ENCODE measurements at places on chromosomes 3 and 15.
A peak's percentile ranks its signal among the peaks of the same experiment; 100 is the strongest.

DNA sequence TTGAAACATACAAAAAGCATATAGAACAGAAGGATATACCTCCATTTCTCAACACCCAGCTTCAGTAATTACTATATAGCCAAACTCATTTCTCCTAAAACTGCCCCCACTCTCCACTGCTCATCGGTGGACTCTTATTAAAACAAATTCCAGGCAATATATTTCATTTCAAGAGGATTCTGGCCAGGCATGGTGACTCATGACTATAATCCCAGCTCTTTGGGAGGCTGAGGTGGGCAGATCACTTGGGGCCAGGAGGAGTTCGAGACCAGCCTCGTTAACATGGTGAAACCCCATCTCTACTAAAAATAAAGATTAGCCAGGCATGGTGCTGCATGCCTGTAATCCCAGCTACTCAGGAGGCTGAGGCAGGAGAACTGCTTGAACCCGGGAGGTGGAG, 40.9 kb downstream of the SNX4 start:
- no peak for DNase-seq

- no peak for DNase-seq
These were observed 19.1 kb upstream of the PLCH1 start for GRCh38 chr3:155763870-155764463.

- no peak for DNase-seq
These were observed 83.3 kb downstream of the ZNF621 start for GRCh38 chr3:40608091-40608490.

DNA sequence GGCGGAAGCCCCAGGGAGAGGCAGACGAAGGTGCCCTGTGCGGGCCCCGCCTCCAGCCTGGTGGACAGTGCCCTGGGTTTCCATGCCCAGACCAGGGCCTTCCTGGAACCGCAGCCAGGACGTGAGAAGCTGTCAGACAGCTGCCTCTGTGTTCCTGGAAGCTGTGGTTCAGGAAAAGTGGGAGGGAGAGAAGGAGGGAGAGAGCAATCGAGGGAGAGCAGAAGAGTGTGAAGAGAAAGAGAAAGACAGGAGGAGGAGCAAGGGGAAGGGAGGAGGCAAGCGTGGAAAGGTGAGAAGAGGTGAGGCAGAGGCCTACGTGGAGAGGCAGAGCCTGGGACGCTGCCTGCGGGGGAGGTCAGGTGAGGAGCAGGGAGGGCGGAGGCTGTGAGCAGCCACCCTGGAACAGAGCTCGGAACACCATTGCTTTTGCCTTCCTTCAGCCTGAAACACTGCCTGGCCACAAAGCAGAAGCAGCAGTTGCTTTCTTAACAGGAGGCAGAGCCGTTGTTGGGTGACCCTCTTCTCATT, 18.6 kb downstream of the ZDHHC19 start:
- no peak for DNase-seq

- no peak for DNase-seq
These were observed 190.2 kb upstream of the DPH6 start for GRCh38 chr15:35736150-35736549.

DNA sequence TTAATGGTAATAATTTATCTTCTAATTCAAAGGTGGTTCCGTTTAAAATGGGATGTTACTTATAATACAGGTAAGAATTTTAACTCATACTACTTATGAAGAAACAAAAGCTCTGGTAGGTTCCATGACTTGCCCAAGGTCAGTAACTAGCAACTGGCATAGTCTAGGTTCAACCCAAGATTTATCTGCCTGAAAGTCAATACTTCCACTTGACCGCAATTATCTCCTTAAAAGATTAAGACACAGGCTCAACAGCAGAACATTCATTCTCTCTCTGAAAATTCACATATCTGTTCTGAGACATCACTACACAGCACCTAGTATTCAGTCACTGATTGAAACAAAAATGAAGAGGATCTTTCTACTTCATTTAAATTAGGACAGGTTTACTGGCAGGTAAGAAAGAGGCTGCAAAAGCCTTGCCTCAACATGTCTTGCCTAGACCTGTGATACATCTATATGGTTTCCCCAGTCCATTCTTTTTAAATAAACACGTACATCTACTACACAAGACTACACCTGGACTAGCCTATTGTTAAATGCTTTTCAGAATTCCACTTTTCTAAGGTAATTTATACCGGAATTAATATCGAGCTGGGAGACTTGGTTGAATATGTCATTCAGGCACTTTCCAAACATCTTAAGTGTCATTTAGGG, 1.2 kb downstream of the CSNK1G1 start:
- DNase-seq = no peak

- DNase-seq = no peak
These were observed 188.5 kb downstream of the CADPS start for GRCh38 chr3:62686503-62687294.

- DNase-seq = no peak
These were observed 14.9 kb downstream of the CNTN3 start for GRCh38 chr3:74599564-74599963.

GRCh38 chr3:122496508-122496907, 18.2 kb downstream of the KPNA1 start:
- DNase-seq = no peak

- peak; percentile 40 for DNase-seq
These were observed 17.3 kb downstream of the KPNA1 start for GRCh38 chr3:122497425-122497824.
